Activated T-helper 1 cell treated with anti-CD3 and anti-CD28 coated beads, Interleukin-12 subunit alpha, Interleukin-12 subunit beta, Interleukin-2, Interleukin-4 antibody, amounts not matched to agents 30 ng/mL and 10 ng/mL and 1 ng/mL, durations not matched to agents 14 hours and 24 hours and 36 hours (primary cell): ENCODE measurements at places on chromosomes 3 and 15. TPM values are rescaled to one million over a fixed set of nuclear protein-coding genes. Genes with fewer than 3 reads are reported as not detected.

EXD1 gene
- not detected in 2 replicates for total RNA-seq

GRCh38 chr15:37056177-37057121 lies 43.9 kb downstream of the MEIS2 start:
- H3K4me3 ChIP-seq = no peak overlapping the region
- H3K4me1 ChIP-seq = no peaks in the 10 kb centered on the region
- H3K27ac ChIP-seq = no peak overlapping the region
- H3K27me3 ChIP-seq = no peaks in the 10 kb centered on the region
- DNase-seq = no peak
- no peaks in the 10 kb centered on the region for H3K36me3 ChIP-seq

- DNase-seq = no peak
- H3K4me1 ChIP-seq = no peaks in the 10 kb centered on the region
- H3K27me3 ChIP-seq = no peaks in the 10 kb centered on the region
- no peak overlapping the region for H3K27ac ChIP-seq
- no peak overlapping the region for H3K4me3 ChIP-seq
Observed at GRCh38 chr3:54837964-54838363, 89.9 kb downstream of the LRTM1 start.

GRCh38 chr15:43514241-43515057 lies 3.0 kb upstream of the MAP1A start:
- H3K4me1 ChIP-seq = peaks cover 84% of the 10 kb centered on the region
- H3K4me3 ChIP-seq = peak overlapping the region; percentile 48
- H3K36me3 ChIP-seq = no peaks in the 10 kb centered on the region
- H3K27ac ChIP-seq = peak overlapping the region; percentile 61
- peaks cover 10% of the 10 kb centered on the region for H3K27me3 ChIP-seq
- peak; percentile 25 for DNase-seq

MRPL47 gene
- 65.1 and 65.5 TPM in 2 replicates for total RNA-seq

DNA sequence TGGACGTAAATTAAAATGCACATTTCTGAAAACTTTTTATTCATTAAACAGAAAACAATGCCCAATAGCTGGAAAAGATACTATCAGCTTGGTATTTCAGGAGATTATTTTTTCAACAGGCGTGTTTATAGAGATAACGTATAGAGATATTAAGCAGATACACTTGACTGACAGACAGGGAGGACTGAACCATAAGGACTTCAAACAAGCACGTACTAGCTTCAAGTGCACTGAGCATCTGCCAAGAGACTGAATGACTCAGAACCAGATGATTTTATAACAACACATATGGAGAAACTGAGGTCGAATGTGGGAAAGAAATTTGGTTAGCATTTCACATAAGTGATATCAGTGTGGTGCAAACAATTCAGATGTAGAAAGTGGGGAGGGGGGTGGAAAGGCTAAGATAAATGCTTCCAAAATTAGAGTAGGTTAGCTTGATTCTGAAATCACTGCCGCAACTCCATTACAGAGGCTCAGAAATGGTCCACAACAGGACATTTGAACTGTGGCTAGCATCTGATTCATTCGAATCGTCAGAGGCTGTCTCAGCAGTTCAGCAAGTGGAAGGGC lies 103.5 kb downstream of the SEMA6D start:
- no peaks in the 10 kb centered on the region for H3K4me1 ChIP-seq
- no peak overlapping the region for H3K4me3 ChIP-seq
- H3K36me3 ChIP-seq = no peaks in the 10 kb centered on the region
- no peak overlapping the region for H3K27ac ChIP-seq
- DNase-seq = no peak
